ENCODE measurements at places on chromosomes 3 and 15.

GRCh38 chr15:77622209-77622933, 10.3 kb downstream of the LINGO1 start:
- no peak for DNase-seq

DNA sequence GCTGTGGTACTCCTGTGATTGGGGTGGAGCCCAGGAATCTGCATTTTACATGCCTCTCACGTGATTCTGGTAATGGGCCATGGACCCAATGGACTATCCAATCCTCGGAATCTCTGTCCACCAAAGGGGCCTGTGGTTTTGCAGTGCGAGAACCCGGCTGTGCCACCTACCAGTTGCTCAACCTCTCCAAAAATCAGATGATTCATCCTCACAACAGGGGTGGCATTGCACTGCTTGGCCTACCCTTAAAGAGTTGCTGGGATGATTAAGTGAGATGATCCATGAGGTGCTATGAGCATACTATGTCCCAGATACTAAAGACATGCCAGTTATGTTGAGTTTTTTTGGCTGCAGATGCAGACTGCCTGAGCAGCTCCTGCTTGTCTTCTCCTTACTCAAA, 5.1 kb downstream of the ANP32A start:
- DNase-seq, result no peak

GRCh38 chr3:153173758-153174516, 11.9 kb downstream of the RAP2B start:
- DNase-seq, result peak; percentile 44

DNA sequence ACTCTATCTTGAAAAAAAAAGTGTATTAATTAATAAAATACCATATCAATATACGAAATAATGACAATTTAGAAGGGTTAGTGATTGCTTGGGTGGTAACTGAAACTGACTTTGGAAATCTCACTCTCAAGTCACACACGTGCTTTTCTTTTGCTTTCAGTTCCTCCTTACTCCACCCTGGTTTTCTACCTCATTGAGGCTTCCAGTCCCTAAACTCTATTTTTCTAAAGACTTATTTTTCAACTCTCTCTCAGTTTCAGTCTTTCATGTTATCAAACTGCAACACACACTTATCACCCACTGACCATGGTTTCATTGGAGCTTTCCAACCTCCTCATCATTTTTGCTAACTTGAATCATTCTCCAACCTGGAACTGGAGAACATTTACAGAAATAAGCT, 23.5 kb downstream of the IL12A start:
- no peak for DNase-seq

GRCh38 chr3:106965307-106965706, 411.9 kb upstream of the CCDC54 start:
- DNase-seq, result no peak

GRCh38 chr3:158991146-158991705, 189.4 kb downstream of the MFSD1 start:
- no peak for DNase-seq

DNA sequence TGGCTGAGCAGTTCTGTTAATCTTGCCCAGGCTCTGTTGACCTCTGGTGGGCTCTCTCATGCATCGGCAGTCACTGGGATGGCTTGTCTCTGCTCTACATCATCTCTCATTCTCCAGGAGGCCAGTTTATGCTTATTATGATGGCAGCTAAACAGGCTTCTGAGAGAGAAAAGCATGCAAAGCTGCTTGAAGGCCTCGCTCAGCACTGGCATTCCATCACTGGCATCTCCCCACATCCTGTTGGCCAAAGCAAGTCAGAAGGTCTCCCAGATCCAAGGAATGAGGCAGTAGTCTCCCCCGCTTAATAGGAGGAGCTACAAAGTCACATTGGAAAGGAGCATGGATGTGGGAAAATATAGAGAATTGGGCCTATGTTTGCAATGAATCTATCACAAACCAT, 212.6 kb downstream of the ZNF621 start:
- DNase-seq, result no peak

- DNase-seq, result no peak
Measured at GRCh38 chr3:14877469-14877868, 58.7 kb downstream of the FGD5 start.

GRCh38 chr3:140022066-140022770, 87.2 kb downstream of the CLSTN2 start:
- no peak for DNase-seq

DNA sequence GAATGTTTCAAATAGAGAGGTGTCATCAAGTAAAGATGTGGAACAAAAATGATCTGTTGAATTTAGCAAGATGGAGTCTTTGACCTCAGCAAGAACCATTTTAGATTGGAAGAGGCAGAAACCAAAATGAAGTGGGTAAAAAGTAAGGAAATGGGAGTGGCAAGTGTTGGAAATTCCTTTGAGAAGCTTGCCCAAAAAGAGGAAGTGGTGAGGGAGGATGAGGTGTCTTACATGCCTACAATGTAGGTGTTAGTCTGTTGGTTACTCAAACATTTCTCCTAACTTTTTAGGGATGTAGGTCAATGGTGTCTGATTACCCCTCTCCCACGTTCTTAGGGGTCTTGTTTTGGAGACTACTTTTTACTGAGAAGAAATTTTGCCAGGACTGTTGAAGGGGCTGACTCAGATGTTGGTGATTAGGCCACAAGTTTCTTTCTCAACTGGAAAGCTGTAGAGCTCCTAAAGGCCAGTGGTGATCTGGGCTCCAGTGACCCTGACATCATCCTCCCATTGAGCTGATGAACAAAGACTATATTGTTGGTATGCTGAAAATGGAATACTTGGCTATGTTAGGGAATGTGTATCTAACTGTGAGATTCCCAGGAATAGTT, 5.1 kb downstream of the PPP2R3A start:
- DNase-seq, result no peak

DNA sequence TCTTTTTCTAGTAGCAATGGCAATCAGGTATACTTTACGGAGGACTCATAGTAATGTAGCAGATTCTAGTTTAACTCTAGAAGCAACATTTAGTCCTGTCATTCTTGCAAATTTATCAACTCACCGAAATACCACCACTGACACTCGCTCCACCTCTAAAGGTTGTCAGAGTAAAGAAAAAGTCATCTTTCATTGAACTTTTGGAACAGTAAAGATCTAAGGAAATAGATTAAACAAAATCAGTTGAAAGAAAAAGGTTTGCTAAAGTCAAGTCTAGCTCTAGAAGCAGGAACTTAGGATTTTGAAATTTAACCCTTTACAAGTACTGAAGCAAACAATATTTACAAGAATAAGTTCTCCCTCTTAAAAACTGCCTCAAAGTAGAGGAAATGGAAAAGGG, 8.7 kb downstream of the ATP8B4 start:
- DNase-seq, result no peak

- peak; percentile 87 for DNase-seq
Measured at GRCh38 chr15:66700802-66701421, 1.1 kb upstream of the SMAD6 start.

DNA sequence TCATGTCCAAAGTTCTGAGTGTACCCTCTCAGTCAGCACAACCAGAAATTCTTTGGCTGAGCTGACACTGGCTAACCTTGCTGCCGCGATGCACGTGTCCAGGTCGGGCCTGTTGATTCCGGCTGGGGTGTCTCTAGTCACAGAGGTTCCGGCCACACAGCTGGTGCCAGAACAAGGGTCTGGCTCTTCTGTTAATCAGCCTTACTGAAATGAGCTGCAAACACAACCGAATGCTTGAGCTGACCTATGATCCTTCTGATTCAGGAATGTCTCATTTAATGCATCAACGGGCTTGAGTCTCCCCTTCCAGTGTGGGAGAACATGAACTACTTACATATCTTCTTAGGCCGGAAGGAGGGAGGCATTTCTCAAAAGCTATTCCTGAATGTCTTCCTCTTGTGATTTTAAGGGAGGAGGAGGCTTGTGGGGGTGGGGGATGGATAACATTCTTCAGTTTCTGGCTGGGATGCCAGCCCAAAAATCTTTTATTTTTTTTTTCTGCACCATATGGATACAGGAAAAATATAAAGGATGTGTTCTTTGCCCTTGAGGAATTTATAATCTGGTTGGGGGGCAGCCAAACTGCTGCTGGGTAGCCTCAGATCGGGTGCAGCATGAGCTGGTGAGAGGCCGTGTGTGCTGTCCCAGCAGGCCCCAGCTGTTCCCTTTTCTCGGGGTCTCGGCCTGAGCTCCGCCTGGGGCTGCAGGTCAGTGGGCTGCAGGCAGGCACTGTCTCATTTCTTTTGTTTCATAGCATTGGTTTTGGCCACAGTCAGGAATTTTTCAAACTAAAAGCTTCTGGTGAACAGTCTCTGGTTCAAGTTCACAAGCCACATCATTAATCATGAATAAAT, 319.1 kb upstream of the TBL1XR1 start:
- no peak for DNase-seq

- DNase-seq, result no peak
Measured at GRCh38 chr3:18446149-18446825, 21.1 kb upstream of the SATB1 start.

GRCh38 chr15:48459571-48460442, 128.6 kb downstream of the DUT start:
- no peak for DNase-seq

GRCh38 chr3:15651396-15651795, 49.9 kb downstream of the BTD start:
- no peak for DNase-seq

- DNase-seq, result no peak
Measured at GRCh38 chr15:33956397-33956796, 11.9 kb upstream of the CHRM5 start.

DNA sequence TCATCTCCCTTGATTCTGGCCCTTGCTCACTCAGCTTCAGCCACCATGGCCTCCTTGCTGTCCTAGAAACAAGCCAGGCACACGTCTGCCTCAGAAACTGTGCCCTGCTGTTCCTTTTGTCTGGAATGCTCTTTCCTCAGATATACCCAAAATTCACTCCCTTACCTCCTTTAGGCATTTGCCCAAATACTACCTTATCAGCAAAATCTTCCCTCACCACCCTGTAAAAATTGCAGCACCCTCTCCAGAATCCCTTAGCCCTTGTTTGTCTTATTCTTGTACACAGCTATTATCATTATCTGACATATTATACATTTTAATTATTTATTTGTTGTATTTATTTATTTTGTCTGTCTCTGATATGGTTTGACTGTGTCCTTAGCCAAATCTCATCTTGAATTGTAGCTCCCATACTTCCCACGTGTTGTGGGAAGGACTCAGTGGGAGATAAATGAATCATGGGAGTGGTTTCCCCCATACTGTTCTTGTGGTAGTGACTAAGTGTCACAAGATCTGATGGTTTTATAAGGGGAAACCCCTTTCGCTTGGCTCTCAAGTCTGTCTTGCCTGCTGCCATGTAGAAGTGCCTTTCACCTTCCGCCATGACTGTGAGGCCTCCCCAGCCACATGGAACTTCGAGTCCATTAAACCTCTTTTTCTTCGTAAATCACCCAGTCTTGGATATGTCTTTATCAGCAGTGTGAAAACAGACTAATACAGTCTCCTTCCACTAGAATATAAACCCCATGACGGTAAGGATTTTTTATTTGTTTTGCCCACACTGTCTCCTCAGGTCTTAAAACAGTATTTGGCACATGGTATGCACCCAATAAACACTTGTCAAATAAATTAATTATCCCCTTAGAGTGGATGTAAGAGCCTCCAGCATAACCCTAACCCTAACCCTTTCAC, 60.0 kb upstream of the STT3B start:
- peak; percentile 20 for DNase-seq
